Activated CD4-positive, CD25-positive, alpha-beta regulatory T cell treated with anti-CD3 and anti-CD28 coated beads, Interleukin-2, amount 50 U/mL, for 16 hours (primary cell): ENCODE measurements at places on chromosomes 1 and 21.

DNA sequence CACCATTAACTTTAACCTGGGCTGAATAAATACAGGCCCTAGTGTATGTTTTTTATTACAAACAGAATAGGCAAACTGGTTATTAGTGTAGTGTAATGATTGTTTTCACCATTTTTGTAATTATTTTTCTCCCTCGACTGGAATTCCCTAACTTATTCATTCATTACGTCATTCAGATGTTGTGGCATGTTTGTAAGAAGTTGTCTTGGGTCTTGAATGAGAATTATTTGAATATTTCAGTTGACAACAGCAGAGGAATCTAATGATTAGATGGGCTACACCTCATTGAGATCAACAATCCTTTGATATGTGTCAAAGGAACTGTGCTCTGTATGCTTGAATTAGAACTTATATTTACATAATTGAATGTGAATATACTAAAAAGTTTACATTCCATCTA, 12.8 kb downstream of the XCL1 start:
- DNase-seq, result no peak

DNA sequence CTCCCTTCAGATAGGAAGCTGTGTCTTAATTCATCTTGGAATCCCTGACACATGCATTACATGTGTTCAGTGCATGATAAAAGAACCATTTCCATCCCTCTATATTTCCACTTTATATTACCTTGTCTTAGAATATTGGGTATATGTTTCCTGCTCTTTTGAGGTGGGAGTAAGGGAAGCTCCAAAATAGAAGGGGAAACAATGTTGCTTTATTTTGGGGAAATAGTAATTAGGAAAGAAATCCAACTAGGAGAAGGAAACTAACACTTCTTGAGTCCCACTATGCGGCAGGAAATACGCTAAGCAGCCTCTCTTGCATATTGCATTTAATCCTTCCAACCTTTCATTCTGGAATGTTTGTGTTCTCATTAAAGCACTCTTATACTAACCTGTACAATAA, 89.4 kb upstream of the VAV3 start:
- no peak for DNase-seq

GRCh38 chr1:19960591-19960990, 18.8 kb downstream of the PLA2G2A start:
- no peak for DNase-seq

DNA sequence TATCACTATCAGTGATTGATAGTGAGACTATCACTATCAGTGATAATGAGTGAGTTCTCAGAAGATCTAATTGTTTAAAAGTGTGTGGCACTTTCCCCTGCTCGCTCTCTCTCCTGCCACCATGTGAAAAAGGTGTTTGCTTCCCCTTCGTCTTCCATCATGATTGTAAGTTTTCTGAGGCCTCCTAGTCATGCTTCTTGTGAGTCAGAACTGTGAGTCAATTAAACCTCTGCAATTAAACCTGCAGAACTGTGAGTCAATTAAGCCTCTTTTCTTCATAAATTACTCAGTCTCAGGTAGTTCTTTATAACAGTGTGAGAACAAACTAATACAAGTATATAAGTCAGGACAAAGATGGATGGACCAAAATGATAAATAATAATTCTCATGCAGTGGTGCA, 7.0 kb upstream of the IL23R start:
- DNase-seq, result no peak

DNA sequence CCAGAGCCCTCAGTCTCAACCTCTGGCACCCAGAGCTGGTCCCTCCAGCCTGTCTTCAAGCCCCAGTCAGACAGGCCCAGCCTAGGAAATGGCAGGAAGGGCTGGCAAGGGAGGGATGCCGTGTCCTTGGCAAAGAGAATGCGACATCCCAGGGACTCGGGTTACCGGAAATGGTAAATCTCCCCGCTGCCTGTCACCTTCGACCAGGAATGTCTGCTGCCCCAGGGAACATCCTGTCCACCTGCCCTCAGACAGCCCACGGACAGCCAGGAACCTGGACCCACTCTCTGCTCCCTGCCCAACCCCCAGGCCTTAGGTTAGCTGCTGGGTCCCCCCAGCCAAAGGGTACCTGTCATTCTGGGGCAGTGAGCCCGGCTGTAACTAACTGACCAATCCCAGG, 23.9 kb downstream of the HSPG2 start:
- no peak for DNase-seq

GRCh38 chr1:212488436-212489283, 55.9 kb downstream of the NENF start:
- DNase-seq, result no peak

GRCh38 chr1:84430546-84430945, 32.3 kb downstream of the DNASE2B start:
- no peak for DNase-seq

DNA sequence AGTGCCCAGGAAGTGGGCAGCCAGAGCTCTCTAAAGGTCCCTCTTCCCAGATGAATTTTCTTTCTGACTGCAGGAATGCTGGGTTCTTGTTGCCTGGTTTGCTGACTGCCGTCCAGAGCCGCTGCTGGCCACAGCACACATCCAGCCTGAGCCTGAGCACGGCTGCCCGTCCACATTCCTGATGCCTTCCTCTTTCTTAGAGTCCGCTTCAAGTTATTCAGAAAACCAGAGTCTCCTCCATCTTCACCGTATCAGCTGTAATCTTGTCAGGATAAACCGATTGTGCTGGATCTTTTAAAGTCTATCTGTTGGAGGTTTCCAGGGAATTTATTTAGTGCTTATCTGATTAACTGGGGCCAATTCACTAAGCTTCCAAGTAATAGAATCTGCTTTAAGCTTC, 84.8 kb upstream of the BCAR3 start:
- no peak for DNase-seq

- no peak for DNase-seq
Observed at GRCh38 chr1:101291562-101292380, 55.0 kb downstream of the S1PR1 start.

- DNase-seq, result peak; percentile 55
Observed at GRCh38 chr1:206634365-206635079, 814 bp upstream of the DYRK3 start.

- no peak for DNase-seq
Observed at GRCh38 chr21:36104317-36105300, 30.3 kb upstream of the CBR3 start.

GRCh38 chr1:40899230-40899870, 37.2 kb upstream of the CITED4 start:
- no peak for DNase-seq

- no peak for DNase-seq
Observed at GRCh38 chr1:166032572-166033371, 134.0 kb downstream of the FAM78B start.

DNA sequence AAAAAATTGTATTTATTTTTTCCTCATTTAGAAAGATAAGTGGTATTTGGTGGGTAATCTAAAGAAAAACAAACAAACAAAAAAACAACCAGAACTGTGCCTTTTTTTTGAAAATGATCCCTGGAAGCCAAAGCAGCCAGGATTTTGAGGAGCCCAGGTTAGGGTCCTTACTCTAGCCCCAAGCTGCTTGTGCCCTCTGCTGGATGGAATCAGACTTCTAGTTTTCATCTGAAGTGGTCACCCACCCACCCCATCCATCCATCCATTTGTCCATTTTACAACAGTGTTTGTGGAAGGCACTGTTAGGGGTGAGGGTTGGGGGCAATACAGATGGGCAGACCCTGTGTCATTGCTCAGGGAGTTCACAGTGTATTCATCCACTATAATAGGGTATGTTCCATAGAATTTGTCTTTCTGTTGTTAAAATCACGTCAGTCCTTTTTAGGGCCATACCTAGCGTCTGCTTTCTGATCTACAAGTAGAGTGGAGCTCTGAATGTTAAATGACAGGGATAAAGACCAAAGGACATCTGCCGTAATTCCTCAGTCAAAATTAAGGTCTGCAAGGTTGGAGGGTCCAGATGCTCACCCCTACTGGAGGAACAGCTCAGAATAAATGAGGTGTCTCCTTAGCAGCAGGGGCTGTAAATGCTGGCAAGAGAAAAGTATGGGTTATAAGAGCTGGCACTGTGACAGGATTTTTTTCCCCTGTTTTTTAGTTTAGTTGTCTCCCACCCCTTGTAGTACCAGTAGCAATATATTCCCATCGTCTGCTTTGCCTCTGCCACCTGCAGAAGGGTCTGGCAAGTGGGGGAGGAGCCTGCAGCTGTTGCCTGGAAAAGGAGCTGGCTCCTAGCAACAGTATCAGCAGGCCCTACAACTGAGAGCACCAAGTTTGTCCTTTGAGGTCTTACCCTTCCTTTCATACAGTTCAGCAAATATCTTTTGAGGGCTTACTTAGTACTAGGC, 3.2 kb downstream of the LRRC42 start:
- no peak for DNase-seq

GRCh38 chr1:222098404-222098803, 356.5 kb upstream of the DUSP10 start:
- no peak for DNase-seq

GRCh38 chr1:68590473-68590872, 93.6 kb upstream of the DEPDC1 start:
- no peak for DNase-seq

GRCh38 chr1:52996653-52997052, 65.4 kb upstream of the PODN start:
- no peak for DNase-seq

- no peak for DNase-seq
Observed at GRCh38 chr1:202625416-202626360, 84.6 kb downstream of the SYT2 start.

DNA sequence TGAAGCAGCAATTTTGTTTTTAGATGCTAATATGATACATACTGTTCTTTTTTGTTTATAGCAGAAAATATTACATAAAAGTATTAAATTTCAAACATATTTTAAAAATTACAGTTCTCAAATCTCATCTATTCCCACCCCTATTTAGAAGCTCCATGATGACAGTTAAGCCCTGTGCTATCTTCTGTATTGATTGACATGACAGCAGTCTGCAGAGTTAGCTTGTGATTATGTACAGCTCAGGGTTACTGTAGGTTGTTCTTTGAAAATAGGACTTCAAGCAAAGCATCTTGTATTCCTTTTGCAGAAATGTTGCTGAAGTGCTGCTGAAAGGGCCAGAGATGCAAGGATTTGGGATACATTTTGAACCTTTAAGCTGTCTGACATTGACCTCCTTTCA, 8.2 kb downstream of the GPSM2 start:
- DNase-seq, result no peak

DNA sequence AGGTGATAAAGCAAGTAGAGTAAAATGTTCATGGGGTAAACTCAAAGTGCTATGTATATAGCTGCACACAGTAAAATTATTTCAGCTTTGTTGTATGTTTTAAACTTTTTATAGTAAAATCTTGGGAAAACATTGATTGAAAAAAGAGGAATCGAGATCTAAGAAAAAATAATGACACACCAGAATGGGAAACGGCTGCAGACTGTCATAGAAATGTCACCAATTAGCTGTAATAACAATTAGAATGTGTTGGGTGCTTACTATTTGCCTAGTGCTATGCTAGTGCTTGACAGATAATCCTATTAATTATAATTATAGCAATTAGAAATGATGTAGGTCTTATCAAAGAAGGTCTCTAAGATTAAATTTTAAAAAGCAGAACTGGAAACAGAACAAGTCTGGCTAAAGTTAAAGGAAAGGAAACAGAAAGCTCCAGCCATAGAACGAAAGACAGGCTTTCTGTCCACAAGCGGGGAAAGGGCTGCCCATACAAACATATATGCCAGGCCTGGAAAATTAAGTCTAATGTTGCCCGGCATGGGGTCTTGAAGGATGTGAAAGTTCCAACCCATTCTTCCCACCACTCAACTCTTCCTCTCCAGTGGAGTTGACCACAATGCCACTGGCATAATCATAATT, 5.0 kb downstream of the PCNX2 start:
- DNase-seq, result no peak

- DNase-seq, result no peak
Observed at GRCh38 chr1:111723091-111723806, 15.9 kb downstream of the INKA2 start.

DNA sequence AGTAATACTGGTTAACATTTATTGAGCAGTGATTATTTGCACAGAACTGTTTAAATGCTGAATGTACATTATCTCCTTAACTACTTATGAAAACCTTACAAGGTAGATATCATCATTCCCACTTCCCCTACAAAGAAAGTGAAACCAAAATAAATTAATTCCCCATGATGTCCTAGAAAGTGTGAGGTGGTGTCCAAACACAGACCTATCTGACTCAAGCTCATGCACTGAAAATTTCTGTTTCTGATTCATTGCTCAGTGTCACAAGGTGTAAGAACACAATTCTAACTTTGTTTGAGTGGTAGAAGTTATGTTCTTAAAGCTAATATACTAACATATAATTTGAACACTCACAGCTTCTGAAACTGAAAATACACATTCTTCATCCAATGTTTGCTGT, 178.7 kb downstream of the MRPL39 start:
- DNase-seq, result no peak

- no peak for DNase-seq
Observed at GRCh38 chr1:29514361-29515169, 278.2 kb downstream of the PTPRU start.

- DNase-seq, result no peak
Observed at GRCh38 chr1:181483285-181484195, at the start of gene CACNA1E. TSS of gene CACNA1E (plus strand) at chr1:181483517. CDS start at chr1:181483745, 228 bp downstream.

DNA sequence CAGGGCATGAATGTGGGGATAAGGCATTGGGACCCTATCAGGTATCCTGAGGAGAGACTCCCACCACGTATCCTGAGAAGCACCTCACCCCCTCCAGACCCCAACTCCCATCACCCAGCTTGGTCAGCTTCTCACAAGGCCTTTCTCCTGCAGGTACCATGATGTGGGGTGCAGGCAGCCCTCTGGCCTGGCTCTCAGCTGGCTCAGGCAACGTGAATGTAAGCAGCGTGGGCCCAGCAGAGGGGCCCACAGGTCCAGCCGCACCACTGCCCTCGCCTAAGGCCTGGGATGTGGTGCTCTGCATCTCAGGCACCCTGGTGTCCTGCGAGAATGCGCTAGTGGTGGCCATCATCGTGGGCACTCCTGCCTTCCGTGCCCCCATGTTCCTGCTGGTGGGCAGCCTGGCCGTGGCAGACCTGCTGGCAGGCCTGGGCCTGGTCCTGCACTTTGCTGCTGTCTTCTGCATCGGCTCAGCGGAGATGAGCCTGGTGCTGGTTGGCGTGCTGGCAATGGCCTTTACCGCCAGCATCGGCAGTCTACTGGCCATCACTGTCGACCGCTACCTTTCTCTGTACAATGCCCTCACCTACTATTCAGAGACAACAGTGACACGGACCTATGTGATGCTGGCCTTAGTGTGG, 1.3 kb downstream of the GPR3 start:
- DNase-seq, result no peak
